Erythroblast (primary cell): ENCODE measurements at places on chromosomes 7 and 10.
A peak's percentile ranks its signal among the peaks of the same experiment; 100 is the strongest.

- DNase-seq = no peak
These were observed 118.0 kb upstream of the PRSS58 start for GRCh38 chr7:142375710-142376313.

- DNase-seq = peak; percentile 60
These were observed 819 bp downstream of the HYCC1 start for GRCh38 chr7:23012908-23013714.

DNA sequence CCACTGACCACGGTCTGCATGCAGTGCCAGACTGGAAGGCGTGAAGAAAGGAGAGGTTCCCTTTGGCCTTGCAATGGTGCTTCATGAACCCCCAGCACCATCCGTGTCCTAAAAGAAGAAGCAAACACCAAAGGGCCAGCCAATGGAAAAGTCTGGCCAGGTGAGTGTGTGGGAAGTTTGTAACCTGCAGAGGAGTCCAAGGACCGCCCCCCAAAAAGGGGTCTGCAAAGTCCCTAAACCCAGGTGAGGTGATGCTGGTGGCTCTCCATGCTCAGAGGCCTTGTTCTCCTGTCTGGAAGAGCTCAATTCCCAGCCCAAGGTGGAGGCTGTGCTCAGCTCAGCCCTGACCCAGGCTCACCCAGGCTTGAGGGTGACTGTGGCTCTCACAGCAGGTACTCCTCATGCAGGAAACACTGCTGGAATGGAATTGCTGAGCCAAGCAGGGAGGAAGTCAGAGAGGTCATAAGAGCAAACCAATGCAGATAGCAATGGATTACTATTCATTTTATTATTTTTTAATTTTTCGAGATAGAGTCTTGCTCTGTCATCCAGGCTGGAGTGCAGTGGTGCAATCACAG is 52.4 kb upstream of the NANOS1 start:
- no peak for DNase-seq

DNA sequence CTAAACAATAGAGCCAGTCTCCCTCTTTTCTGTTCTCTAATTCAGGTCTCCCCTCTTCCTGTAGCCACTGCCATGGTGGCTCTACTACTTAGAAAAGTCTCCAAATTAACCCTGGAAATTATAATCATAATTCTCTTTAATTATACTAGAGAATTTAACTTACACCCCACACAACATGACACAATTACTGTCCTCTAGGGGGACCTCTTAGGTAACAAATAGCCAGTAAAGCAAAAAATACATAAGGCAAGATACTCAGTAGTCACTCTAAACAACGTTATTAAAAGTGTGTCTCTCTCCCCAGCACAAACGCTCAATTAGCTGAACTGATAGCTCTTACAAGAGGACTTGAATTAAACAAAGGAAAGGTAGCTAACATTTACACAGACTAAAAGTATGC is 44.3 kb upstream of the ZNF107 start:
- no peak for DNase-seq

- no peak for DNase-seq
These were observed 33.2 kb downstream of the BLVRA start for GRCh38 chr7:43791665-43792064.

- DNase-seq = no peak
These were observed 88.3 kb downstream of the PTPRZ1 start for GRCh38 chr7:121961089-121961867.

- no peak for DNase-seq
These were observed 35.4 kb downstream of the CPED1 start for GRCh38 chr7:121023683-121024511.

DNA sequence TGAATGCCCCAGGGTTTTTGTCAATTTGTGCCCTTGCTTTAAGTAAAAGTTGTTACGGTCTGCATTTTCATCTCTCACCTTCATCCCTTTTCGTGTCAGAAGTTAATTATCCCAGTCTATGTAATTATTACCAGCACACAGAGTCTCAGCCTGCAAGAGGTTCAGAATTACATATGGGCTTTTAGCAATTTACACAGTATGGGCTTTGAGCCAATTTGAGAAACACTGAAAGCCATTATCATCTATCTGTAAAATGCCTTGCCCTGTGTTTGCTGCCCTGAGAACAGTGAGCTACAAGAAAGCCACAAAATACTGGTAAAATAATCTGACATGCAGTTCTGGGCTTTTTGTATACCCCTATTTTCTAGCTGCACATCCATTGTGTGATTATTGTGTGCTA is 125.6 kb upstream of the STEAP4 start:
- DNase-seq = no peak

DNA sequence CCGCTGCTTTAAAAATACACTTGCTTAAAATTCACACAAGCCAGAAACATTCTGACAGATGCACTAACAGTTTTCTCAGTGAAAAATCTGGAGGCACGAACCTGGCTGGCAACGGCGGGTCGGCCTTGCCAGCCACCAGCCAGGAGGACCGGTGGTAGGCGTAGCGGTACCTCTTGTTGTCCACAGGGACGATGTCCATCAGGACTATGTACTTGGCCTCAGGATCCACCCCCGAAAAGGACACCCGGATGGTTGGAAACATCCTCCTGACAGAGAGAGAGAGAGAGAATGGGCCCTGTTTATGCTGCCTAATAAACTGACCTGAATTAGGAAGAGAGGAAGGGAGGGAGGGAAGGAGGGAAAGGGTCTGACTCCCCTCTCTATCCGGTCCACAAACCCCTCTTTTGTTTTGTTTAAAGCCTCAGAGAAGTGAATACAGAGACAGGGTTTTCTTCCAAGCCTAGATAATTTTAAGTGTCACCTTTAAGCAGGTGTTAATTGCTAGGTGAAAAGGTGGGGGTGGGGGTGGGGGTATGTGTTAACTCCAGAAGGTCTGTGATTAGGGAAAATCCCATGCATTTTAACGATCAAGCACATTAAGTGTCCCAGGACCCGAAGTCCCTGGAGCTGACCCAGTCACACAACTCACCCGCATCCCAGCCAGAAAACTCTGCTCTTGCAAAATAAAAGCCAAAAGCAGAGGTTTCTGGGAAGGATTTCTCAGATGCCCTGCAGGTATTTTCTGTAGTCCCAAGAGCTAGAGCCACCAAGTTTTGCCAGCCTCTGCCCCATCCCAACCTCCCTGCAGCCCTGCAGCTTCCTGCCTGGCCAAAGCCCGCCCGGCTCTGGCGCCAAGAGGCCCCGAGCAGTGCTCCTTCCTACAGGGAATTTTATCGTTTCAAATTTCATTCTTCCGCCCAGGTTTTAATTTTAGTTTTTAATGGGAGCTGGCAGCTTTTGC is 5.0 kb downstream of the TBX20 start:
- DNase-seq = no peak

GRCh38 chr10:63836666-63837442 is 315.7 kb downstream of the REEP3 start:
- DNase-seq = peak; percentile 25

DNA sequence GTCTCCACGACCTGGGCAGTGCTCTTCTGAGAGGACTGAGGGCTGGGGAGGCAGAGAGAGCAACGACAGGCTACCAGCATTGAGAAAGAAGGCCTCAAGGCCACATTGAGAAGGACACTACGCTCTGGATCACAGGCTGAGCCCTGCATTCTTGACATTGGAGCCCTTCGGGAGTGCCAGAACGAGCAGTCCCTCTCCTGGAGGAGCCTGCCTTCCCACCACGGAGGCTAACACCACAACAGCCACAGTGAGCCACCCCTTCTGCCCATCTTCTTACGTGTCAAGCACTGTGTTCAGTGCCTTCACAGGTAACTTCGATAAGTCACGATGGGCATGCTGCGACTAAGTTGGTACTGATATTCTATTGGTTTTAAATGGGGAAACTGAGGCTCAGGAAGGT is 267.8 kb downstream of the RPS24 start:
- no peak for DNase-seq

GRCh38 chr7:150358433-150358832 is 10.2 kb upstream of the REPIN1 start:
- DNase-seq = no peak

DNA sequence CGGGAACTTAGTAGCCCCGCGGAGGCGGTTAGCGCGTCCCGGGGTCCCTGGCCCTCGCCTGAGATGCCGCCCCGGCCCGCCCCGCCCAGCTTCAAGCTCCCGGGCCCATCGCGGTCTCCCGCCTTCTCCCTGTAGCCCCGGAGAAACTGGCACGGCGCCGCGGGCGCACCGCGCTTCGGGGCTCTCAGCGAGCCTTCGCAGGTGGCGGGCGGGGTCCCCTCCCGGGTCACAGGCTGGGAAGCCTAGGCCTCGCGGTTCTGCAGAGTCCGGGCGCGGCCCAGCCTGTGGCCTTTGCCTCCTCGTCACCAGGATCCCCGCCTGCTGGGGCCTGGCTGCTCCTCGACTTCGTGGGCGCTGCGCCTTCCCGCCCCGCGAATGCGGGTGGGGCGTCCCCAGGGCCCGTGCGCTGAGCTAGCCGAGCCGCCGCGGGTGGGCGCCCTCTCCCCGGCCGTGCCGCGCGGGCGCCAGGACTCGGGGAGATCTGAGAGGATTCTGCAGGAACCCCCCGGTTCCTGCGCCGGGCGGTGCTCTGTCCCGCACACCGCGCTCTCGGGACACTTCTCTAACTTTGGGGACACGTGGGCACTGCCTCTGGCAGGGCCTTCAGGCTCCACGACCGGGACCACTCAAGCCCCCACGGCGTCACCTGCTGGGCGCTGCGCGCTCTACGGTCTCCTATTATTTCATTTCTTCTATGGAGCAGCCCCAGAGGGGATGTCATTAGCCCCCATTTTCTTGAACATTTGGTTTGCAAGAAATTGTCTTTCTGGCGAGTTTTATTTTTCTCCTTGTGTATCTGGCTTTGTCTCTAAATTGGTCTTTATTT is 682 bp upstream of the RGS10 start:
- DNase-seq = peak; percentile 83

DNA sequence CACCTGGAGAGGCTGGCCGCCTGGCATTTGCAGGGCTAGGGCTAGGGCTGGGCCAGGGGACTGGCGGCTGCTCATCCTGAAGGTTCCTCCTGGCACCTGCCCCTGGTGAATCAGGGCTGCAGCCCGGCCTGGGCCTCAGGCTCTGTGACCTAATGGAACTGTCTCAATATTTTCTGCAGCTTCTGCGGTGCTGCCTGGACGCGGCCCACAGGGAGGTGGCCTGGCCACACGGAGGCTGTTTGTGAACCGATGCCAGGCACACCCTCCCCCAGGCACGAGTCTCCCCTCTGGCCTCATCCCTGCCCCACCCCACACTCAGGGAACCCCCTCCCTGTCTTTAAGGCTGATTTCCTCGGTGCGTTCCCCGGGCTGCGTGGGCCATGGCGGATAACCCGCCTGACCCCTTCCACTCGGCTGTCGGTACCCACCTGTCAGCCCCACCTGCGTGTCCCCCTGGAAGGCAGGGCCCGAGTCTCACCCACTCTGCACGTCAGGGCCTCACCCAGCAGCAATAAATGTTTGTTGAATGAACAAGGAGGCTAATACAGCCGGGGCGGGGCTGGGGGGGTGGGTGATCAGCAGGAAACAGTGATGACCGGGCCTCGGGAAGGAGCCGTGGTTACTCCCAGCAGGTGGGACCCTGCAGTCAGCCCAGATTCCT is 54.5 kb upstream of the DNAJB6 start:
- no peak for DNase-seq
